ENCODE measurements at places on chromosomes 2 and 18.

- no peak for DNase-seq
These were observed 69.7 kb upstream of the CTDP1 start for GRCh38 chr18:79609841-79610281.

DNA sequence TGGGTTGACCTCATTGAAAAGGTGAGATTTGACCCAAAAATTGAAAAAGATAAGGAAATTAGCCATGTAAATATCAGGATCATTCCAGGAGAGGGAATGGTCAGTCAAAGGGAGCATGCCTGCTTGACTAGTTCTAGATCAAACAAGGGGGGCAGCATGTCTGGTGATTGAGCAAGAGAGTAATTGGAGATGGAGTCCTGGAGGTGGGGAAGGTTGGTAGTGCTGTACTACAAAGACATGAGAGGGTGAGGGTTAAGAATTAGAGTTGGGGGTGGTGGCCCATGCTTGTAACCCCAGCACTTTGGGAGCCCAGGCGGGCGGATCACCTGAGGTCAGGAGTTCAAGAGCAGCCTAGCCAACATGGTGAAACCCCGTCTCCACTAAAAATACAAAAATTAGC lies 2.0 kb downstream of the MRPL30 start:
- no peak for DNase-seq

DNA sequence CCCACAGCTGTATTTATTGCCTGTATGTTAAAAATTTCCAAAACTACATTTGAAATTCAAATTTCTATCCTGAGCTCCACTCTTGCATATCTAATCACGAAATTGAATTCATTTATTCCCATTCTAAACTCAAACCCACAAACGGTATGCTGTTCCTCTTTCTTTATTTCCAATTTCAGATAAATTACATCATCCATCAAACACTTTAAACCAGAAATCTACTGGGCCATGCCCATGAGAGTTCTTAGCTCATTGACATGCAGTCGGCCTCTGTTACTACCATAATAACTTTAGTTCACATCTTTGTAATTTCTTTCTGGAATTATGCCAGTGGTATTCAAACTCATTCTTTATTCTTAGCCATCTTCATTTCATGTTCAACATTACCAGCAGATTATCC lies 100.3 kb downstream of the COL3A1 start:
- DNase-seq: no peak

DNA sequence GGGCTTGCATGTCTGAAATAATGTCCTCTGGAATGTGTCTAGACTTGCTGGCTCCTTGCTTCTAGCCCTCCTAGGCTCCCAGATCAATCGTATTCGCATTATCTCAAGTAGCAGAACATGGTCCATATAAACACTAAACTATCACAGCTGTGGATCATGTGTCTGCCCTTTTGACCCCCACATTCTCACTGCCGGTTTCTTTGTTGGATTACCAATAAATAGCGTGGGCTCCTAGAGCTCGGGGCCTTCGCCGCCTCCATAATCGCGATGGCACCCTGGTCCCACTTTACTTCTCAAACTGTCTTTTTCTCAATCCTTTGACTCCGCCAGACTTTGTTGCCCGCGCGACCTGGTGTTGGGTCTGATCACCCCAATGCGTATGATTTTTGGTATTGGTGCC lies 6.3 kb upstream of the SCYGR8 start:
- no peak for DNase-seq

- DNase-seq: no peak
These were observed 123.8 kb downstream of the KCTD1 start for GRCh38 chr18:26424428-26425147.

DNA sequence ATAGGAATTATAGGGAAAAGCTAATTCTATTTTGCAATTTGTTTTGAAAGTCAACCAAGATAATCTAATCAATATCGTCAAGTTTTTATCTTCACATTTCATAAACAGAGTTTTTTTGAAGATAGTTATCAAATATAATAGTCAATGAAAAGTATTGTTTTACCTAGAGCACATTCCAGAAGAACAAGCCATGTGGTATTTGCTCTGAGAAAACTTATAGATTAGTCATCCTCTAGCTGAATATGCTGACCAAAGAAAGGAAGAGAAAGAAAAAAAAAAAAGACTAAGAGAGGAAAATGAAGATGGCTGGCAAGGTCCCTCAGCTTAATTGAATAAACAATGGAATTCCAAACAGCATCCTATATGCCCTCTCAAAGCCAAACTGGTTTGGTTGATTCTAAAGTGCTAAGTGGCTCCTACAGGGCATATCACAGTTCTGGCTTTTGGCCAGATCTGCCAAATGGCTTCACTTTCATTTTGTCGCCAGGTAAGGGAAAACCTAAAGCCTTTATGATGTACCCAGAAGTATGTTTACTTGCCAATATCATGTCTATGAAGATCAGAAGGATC lies 132.6 kb downstream of the VWC2L start:
- no peak for DNase-seq

DNA sequence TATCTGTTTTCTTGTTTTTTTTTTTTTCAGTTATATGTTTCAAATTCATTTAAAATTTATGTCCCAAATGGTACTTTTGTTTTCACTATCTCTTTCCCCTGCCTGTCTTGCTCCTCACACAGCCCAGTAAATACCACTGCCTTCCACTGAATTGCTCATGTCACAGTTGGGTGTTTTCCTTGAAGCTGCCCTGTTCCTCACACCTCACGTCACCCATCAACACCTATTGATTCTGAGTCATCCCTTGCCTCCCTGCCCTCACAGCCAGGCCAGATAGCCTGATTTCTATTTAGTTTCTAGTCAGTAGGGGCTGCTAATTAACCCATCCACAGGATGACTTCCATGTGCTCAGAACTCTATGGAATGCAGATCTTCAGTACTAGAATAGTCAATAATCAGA lies 25.3 kb downstream of the FSHR start:
- DNase-seq: no peak

- no peak for DNase-seq
These were observed 297.7 kb downstream of the GBX2 start for GRCh38 chr2:235870515-235870914.

GRCh38 chr2:50851886-50852285 lies 180.0 kb downstream of the NRXN1 start:
- DNase-seq: no peak

DNA sequence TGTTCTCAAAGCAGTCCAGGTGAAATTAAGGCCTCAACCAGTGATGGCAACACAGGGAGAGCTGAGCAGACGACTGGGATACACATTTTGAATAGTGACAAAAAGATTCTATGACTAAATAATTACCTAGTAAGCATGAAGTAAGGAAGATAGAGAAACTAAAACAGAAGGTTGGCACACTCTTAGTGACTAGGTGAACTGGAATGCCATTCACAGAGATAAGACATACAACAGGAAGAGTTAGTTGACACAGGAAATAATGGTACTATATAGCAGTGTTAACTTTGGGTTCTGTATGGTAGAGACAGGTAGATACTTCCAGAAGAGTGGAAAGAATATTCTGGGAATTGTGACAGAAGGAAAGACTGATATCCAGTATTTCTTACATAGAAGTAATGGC lies 181.8 kb upstream of the NT5C1B start:
- no peak for DNase-seq

DNA sequence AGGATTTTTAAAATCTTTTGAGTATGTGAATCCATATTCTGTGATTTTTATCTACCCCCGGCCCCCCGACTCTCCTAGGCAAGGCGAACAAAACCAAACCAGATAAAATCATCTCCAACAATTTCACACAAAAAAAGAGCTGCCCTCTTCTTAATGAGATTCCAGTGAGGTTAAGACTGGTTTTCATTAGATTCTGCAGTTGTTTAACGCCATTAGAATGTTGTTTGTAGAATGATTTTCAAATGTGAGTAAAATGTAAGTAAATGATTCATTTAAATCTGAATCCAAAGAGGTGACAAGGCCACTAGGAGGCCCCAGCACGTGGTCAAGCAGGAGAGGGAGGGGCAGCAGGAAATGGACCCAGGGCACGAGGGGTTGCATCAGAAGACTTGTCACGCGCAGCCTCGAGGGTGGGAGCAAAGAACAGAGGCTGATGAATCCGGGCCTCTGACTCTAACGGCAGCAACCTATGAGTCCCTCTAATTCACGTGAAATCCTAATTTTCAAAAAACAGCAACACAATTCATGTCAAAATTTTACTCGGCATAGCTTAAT lies 24.3 kb upstream of the KLHL29 start:
- no peak for DNase-seq

DNA sequence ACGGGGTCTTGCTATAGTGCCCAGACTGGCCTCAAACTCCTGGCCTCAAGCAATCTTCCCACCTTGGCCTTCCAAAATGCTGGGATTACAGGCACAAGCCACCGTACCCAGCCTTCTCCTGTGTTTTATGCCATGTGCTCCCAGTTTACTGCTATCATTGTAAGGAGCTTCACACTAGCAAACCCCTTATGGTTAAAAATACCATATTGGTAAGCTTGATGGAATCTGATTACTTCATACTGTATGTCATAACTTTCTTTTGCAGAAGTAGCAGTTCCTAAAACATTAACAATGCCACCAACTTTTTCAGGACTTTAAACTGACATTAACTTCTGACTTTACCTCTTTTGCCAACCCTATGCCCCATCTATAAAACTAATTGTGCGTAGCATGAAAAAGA lies 36.2 kb downstream of the HAT1 start:
- no peak for DNase-seq

GRCh38 chr2:60079562-60079961 lies 473.9 kb downstream of the BCL11A start:
- no peak for DNase-seq

GRCh38 chr18:54888933-54889332 lies 60.7 kb downstream of the RAB27B start:
- DNase-seq: no peak

- DNase-seq: no peak
These were observed 142.3 kb downstream of the BCL2 start for GRCh38 chr18:63177259-63177658.

GRCh38 chr2:208074610-208075356 lies 49.5 kb upstream of the PLEKHM3 start:
- no peak for DNase-seq

GRCh38 chr2:179861027-179861415 lies 391 bp downstream of the ZNF385B start:
- DNase-seq: no peak

GRCh38 chr18:57437766-57438671 lies 2.8 kb downstream of the ONECUT2 start:
- DNase-seq: peak; percentile 83

GRCh38 chr18:38571651-38572050 lies 1006.1 kb upstream of the CELF4 start:
- DNase-seq: no peak

DNA sequence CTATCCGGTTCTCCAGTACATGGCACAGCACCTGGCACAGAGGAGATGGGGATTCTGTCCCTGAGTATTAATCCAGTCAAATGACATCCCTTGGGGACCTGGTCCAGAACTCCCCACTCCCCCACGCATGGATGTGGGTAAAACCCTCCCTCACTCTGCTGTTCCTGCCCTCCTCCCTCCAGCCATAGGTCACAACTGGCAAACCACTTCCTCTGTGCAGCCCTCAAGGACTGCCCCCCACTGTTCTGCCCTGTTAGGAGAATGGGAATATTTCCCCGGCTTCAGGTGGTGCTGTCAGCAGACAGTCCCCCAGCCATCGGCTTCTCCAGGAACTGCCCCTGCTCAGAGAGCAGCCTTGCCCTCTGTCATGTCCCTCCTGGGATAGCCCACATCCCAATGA lies 1.5 kb upstream of the TFCP2L1 start:
- no peak for DNase-seq

- DNase-seq: no peak
These were observed 88.4 kb upstream of the NPAS2 start for GRCh38 chr2:100731535-100731981.

DNA sequence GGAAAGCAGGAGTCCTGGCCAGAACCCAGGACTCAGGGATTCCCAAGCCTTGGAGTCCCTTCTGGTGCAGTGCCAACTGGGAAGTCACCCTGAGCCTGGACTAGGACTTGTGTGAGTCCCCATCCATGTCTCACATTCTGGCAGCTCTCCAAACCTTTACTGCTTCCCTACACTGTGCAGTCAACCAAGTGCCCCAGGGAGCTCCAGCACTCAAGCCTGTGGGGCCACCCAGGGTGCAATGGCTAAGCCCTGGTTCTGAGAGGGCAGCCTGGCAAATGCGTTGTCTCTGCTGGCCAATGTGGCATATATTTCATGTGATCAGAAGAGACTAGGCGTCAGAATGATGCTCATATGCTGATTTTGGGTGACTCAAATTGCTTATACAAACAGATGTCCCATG lies 223.4 kb downstream of the SP3 start:
- DNase-seq: no peak

- no peak for DNase-seq
These were observed 621.3 kb downstream of the XIRP2 start for GRCh38 chr2:167509586-167509985.

GRCh38 chr2:217954469-217954868 lies 48.3 kb downstream of the TNS1 start:
- no peak for DNase-seq

DNA sequence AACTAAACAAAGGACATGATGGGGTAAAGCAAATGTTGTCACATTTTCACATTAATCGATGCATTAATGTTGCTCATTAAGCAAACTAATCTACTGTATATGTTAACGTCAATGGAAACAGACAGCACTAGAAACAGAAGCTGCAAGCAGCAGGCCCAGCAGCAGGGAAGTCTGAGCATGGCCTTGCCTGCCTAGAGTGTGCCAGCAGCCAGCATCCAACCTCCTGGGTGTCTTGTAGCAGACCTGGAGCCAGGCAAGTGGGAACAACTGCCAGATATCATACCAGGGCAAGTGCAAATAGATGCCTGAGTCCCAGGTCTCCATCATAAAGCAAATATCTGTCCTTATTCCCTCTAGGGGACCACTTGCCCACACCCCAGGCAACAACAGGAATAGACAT lies 319.0 kb downstream of the LRRTM1 start:
- no peak for DNase-seq

- DNase-seq: peak; percentile 17
These were observed 9.7 kb upstream of the NT5DC4 start for GRCh38 chr2:112710956-112711750.
